NCI-H446 (cell line): ENCODE measurements at places on chromosomes 7 and 10.
A peak's percentile ranks its signal among the peaks of the same experiment; 100 is the strongest.

DNA sequence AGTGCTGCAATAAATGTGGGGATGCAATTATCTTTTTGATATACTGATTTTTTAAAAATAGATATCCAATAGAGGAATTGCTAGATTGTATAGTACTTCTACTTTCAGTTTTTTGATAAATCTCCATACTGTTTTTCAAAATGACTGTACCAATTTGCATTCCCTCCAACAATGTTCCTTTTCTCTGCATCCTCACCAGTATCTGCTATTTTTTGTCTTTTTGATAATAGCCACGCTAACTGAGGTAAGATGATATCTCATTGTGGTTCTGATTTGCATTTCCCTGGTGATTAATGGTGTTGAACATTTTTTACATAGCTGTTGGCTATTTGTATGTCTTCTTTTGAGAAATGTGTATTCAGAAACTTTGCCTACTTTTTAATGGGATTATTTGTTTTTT, 217.7 kb upstream of the MTPN start:
- DNase-seq = no peak

DNA sequence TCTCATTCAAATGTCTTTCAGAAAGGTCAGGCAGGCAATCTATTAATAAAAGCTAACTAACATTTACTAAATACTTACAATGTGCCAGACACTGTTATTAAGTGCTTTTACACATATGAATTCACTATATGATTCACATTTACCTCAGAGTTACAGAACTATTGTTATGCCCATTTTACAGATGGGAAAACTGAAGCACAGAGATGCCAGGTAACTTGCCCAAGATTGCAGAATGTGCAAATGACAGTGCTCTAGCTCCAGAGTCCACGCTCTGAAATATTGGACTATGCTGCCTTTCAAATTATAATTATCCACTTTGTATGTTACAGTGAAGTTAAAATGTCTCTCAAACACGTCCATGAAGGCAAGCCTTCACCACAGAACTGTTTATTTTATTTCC, 22.0 kb downstream of the UPF2 start:
- no peak for DNase-seq

GRCh38 chr10:89805599-89806013, 104.2 kb downstream of the KIF20B start:
- no peak for DNase-seq

- no peak for DNase-seq
Measured at GRCh38 chr7:89661876-89662275, 492.4 kb upstream of the STEAP1 start.

- no peak for DNase-seq
Measured at GRCh38 chr7:26531926-26532325, 240.3 kb downstream of the SNX10 start.

DNA sequence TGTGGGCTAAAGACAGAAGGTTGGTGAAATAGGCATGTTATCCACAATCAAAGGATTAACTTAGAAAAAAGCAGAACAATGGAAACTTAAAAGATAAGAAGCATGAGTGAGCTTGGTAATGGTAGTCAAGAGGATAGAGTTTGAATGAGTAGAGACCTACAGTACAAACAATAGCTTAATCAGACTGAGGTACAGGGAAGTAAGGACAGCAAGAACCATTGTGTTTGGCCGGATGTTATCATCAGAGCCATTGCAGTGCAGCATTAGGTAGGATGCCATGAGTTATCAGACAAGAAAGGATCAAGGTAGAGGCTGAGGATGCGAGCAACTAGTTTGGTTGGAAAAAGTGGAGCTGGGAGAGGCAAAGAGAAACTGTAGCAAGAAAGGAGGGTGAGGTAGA, 353.3 kb upstream of the VSTM2A start:
- no peak for DNase-seq

GRCh38 chr7:99011706-99012404, 132.1 kb downstream of the SMURF1 start:
- DNase-seq = no peak

DNA sequence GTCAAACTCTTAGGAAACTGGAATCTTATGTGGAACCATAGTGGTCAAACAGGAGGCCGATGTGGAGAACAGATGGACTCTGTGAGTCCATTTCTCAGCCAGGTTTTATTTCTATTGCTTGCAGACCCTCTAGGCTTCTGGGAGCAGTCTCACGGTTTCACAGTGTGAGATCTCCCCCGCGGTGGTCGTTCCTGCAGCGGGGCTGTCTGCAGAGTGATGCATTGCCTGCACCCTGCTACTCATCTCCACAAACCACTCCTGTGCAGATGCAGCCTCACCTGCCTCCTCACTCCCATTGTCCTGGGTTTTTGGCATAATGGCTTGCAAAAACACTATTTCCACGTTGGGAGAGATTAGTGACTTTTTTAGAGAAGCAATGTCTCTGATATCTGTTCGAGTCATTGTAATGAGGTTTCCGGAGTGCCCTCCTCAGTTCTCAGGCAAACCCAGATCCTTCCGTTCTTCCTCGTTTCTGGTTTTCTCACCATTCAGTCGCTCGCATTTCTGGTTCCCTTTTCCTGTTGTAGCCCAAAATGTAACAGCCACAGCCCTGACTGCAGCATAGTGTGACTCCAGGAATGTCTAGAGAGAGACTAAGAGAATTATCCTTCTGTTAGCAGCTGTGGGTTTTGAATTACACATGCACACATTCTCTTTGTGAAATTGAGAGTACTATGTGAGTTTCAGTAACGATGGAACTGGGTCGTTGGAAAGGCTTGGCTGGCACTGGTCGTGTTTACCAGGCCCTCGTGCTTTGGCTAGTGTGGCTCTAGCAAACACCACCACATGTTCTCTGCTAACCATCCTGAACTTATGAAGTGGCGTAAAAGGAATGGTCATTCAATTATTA, 30.2 kb downstream of the ACADSB start:
- DNase-seq = no peak

GRCh38 chr10:18094793-18095192, 45.4 kb upstream of the CACNB2 start:
- no peak for DNase-seq

DNA sequence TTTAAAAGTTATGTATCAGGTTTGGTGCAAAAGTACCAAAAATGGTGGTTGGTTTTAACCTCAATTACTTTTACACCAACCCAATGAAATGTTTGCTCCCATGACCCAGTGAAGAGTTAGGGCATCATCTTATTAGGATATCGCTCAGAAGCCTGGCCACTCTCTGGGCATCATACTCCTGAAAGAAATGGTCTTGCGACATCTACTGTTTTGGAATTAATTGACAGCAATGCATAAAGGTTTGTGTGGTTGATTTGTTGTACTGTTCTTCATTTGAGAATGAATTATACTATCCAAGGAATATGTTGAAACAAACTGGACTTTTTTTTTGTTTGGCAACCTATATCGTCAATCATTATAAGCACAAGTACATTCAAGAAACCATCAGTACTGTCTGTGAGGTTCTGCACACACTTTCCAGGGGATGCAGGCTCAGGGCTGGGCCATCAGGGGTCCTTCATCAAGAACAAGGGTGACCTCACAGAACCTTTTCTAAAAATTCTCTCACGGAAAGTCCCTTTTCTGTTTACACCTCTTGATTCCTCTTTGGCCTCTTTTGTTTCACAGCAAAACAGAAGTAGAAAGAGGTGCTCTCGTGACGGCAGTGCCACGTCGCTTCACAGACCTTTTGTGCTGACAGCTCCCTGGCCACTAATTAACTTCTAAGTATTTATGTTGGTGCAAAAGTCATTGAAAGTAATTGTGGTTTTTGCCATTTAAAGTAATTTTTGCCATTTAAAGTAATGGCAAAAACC, 117.2 kb upstream of the KLF6 start:
- no peak for DNase-seq

GRCh38 chr7:26614503-26614902, 249.9 kb downstream of the SKAP2 start:
- DNase-seq = no peak

- DNase-seq = no peak
Measured at GRCh38 chr7:85033263-85033662, 153.6 kb downstream of the SEMA3D start.

DNA sequence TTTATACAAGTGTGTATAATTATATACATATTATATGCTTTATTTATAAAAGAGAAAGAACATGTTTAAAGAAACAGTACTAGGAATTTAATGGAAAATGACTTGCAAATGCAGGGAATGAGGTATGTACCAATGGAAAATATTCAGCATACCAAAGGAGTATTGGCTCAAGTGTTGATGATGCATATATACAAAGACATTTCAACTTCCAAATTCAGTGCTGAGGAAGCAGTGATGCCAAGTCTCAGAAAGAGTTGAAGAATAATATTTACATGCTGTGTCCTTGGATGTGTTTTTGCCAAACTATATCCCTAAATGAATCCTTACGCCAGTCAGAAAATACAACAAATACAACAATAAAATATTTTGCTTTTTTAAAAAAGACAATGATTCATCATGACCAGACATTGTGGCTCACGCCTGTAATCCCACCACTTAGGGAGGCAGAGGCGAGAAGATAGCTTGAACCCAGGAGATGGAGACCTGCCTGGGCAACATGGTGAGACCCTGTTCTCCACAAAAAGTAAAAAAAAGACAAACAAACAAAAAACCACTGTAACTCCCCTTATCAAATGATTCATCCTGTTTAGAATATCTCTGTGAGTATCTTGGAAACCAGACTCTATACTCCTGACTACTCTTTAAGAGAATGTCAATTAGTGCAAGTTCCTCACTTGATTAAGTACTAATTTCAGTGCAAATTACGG, 157.2 kb downstream of the CHRM2 start:
- DNase-seq = no peak

GRCh38 chr10:17423632-17424186, 30.7 kb downstream of the ST8SIA6 start:
- DNase-seq = no peak

DNA sequence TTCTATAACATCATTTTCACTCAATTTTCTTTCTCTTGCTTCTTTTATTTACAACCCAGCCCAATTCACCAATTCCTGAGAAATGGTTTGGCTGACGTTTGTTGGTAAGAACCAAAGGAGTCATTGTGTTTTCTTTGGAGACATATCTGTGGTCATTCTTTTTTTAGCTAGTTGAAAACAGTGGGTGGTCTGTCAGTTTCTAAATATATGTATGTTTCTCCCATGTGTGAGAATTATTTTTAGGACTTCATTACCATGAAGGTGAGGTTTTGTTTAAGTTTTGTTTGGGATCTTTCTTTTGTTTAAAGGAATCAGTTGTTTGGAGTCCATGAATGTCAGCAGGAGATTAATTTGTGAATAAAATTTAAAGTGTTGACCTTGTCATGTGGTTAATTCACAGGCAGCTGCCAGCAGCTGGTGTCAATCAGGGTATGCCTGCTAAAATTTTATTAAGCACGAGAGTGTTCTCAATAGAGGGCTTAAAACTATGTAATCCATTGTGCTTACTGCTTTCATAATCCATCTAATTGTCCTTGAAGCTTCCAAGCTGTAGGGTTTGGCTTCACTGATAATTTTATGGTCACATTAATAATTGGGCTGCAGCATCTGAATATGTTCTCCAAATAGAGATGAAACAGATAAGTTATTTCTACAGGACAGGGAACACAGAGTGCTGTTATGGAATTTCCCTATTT, 38.7 kb downstream of the INSYN2A start:
- DNase-seq = no peak

- no peak for DNase-seq
Measured at GRCh38 chr10:15491856-15492642, 121.0 kb upstream of the FAM171A1 start.

GRCh38 chr10:33120700-33121099, 162.7 kb upstream of the ITGB1 start:
- no peak for DNase-seq

- no peak for DNase-seq
Measured at GRCh38 chr10:43852149-43852548, 203.5 kb upstream of the ZNF32 start.

DNA sequence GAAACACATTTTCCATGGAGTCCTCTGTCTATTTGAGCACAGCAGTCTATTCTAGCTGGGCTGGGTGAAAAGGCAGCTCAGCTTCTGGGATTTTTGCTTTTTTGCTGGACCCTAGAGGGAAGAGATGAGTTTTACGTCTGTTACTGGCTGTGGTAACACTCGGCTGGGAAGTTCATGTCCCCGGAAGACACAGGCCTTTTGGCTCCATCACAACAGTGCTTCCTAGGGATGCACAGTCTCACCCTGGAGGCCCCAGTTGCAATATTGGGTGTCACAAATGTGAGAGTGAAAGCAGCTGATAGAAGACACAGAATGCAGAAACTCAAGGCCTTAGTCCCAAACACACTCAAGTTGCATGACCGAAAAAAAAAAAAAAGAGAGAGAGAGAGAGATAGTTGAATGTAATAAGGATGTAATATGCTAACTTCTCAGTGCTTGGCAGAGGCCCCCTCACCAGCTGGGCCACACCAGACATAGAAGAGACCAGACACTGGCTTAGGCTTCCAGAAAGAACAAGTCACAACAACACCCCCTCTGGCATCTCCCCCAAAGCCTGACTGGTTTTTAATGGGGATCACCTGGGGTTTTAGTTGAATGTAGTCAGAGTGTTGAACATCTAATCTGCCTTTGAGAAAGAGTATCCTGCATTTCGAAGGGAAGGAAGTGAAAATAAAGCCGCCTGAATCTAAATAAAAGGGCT, 545.4 kb upstream of the FZD8 start:
- no peak for DNase-seq

GRCh38 chr10:32417911-32418547, 27.9 kb upstream of the CCDC7 start:
- DNase-seq = peak; percentile 33

GRCh38 chr10:19431622-19432351, 383.2 kb downstream of the MALRD1 start:
- no peak for DNase-seq

DNA sequence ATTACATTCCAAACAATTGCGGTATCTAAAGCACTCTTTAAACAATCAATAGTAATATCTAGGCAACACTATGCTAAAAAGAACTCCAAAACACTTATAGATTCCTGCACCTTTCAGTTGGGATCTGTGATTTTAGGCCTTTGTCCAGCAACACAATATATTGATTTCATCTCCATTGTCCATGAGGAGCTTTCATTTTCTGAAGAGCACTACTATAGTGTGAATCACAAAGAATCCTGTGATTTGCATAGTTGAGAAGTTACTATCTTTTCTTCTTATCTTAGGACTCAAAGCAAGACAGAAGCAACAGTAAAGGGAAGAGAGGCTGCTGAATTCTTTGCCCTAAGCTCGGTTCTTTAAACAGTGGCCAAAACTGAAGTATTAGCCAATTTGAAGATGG, 846.8 kb downstream of the IPMK start:
- DNase-seq = no peak

DNA sequence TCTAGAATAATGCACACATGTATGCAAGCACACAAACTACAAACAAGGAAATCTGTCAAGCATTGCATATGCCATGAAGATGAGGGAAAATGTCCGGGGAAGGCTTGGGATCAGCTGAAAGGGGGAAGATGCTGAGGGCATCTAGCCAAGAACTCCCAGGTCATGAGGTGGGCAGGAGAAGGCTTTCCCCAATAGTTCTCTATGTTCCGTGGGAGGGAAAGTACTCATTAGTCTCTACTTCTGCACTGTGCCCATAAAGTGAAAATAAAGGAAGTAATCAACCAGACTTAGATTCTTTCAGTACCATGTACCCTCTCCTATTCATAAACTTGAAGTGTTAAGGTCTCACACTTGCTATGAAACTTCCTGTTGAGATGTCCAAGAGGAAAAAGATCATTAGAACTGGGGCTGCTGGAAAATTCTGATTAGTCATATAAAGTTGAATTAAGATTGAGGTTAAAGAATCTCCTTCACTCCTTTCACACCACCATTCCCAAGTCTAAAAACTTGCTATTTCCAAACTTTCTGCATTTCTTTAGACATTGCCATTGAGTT, 17.1 kb upstream of the LIPF start:
- no peak for DNase-seq
